ENCODE measurements at places on chromosomes 1 and 21.
A peak's percentile ranks its signal among the peaks of the same experiment; 100 is the strongest.

DNA sequence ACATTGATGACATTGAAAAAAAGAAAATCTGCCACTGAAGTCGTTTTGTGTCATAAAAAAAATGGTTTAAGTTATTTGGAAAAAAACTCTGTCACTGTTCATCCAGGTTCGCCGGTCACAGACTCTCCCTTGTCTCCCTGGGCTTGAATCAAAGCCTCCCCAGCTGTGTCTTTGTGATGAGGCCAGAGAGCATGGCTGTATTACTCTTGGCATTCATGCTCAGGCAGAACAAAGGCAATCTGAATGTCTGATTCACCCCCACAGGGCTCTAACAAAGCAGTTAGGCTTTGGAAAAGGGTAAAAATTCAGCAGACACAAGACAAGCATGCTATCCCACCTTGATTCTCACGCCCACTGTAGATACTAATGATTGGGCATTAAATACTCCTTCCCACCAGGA, 304.3 kb upstream of the PLD5 start:
- DNase-seq = no peak

DNA sequence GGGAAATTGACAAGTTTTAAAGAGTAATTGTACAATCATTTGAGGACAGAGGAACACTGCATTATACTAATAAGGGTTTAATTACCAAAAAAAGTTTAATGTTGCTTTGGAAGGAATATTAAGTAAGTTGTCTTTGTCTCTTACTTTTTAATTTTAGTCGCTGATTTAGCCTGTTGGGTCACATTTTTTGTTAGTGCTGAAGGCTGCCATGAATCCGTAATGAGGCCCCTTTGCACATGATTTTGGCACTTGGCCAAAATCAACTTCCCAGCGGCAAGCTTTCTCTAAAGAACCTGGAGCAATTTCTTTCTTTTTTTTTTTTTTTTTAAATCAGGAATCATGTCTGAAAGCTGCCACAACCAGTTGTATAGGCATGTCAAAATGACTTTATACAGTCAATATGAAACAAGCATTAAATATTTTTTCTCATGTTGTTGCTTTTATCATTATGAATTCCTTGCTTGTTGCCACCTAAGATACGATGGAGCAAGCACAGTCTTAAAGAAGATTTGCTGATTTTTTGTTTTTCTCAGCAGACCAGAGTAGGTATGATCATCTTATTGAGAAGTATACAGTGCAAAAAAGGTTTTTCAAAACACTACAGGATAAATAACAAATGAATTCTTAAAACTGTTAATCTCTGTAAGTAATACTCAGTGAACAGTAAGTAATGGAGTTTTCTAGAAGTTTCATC, 690.4 kb downstream of the USP25 start:
- DNase-seq = no peak

DNA sequence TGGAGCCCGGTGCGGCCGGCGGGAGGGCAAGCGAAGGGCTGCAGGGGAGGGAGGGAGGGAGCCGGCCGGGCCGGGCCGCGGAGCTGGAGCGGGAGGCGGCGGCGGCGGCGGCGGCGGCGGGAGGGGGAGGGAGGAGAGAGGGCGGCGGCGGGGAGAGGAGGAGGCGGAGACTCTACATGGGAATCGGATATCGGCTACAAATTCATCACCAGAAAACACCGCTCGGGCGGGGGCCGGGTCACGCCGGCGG, at the start of gene AKT3:
TSS of gene AKT3 (minus strand) at position 42 of the 250 bp plus-strand sequence. CDS start 7,073 bp downstream, outside the sequence.
- DNase-seq = peak; percentile 82

- no peak for DNase-seq
Measured at GRCh38 chr1:84712276-84712874, 22.1 kb upstream of the SSX2IP start.

GRCh38 chr1:4708840-4709507, 54.6 kb downstream of the AJAP1 start:
- no peak for DNase-seq

GRCh38 chr1:60425528-60425927, 352.0 kb upstream of the C1orf87 start:
- peak; percentile 1 for DNase-seq

DNA sequence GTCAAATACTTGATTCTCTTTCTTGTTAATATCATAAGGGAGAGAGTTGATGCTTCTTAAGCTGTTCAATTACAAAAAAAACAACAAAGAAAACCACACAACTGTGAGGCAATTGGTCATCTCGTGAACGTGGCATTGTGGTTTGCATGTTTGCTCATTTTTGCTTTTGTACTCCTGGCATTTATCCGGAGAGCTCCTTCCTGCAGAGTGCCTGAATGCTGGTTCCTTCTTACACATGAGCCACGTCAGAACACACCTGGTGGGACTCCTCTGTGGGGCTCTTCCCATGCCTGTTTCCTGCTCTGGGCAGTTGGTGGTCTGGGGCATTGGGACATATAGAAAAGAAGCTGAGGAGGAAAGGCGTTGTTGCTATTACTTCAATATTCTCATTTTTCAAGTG, 25.7 kb downstream of the KCNK1 start:
- no peak for DNase-seq

DNA sequence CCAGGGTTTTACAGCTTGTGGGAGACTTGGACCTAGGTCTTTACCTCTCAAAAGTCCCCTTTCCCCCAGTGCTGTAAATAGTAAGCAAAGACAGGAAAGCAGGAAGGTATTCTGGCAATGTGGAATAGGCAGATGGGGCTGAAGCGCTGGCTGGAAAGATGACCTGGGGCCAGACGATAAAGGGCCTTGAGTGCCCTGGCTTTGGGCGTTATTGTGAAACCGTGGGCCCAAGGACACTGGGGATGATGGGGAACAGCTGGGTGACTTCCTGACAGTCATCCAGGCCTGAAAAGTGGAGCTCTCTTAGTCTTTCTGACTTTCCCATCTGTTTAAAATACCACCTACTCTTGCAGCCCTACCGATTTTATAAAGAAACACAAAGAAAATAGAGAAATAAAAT, 16.3 kb downstream of the URB2 start:
- DNase-seq = no peak

GRCh38 chr1:30847358-30847972, 61.1 kb downstream of the SDC3 start:
- DNase-seq = no peak

DNA sequence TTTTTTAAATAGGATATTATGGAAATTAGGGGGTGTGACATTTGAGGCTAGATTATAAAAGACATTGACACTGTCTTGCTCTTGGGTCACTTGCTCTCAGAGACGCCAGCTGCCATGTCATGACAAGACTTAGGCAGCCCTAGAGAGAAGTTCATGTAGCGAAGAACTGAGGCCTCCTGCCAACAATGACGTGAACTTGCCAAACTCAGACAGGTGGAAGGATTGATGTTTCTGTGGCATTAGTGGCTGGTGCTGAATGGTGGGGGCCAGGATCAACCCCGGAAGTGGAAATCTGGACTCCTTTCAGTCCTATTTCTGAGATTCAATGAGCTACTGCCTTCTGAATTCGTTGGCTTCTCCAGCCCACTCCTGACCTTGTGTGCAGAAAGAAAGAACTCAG, 14.7 kb downstream of the NCF2 start:
- DNase-seq = no peak

DNA sequence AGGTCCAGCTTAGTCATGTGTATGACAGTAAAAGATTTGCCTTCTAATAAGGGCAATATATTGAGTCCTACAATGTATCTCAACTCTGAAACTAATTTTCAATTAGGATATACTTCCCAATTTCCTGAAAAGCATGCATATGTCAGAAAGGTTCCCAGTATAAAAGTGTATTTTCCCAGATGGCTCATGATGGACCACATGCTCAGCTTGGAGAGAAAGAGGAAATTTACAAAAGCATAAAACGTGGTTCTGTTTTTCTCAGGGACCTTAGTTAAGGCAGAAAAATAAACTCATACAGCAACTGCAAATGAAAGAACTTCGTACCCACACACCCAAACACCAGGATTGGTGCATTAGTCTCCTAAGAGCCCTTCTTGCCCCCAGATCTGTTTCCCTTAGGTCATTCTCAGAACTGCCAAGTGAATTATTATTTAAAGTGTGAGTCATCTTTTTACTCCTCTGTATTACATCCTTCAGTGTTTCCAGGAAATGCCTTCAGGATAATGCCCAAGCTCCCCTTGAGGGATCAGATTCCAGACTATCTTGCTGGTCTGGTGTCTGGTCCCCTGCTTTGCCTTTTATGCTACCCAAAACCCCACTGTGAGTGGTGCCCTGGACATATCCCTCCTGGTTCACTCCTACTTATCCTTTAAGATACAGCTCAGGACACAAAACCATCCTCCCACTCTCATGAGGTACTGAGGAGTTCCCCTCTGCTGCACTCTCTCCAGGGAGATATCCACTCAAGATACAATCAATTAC, 57.4 kb downstream of the SSX2IP start:
- no peak for DNase-seq

- no peak for DNase-seq
Measured at GRCh38 chr1:245880754-245881403, 626.2 kb downstream of the SMYD3 start.

GRCh38 chr21:45104560-45104959, 30.2 kb downstream of the ADARB1 start:
- DNase-seq = peak; percentile 37

- peak; percentile 85 for DNase-seq
Measured at GRCh38 chr1:202167708-202168415, 7.5 kb upstream of the PTPN7 start.

- DNase-seq = no peak
Measured at GRCh38 chr1:244964112-244964971, 100.0 kb upstream of the HNRNPU start.

- DNase-seq = no peak
Measured at GRCh38 chr1:7610936-7611335, 160.2 kb upstream of the VAMP3 start.

DNA sequence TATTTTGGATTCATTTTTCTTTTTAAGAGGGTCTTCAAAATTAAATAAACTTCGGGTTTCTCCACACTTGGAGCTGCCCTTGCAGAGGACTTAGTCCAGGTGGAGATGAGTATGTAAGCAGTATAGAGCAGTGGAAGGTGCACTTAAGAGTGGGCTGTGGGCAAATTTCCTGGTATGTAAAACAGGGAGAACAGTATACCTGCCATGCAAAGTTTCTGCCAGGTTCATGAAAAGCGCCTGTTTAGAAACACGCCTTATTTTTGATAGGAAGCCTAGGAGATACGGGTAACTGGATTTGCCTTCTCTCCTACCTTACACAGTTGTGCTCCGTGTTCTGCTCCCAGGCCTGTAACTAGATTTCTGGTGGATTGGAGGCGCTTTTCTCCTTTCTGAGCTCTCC, 1.2 kb downstream of the KDM4A start:
- no peak for DNase-seq

DNA sequence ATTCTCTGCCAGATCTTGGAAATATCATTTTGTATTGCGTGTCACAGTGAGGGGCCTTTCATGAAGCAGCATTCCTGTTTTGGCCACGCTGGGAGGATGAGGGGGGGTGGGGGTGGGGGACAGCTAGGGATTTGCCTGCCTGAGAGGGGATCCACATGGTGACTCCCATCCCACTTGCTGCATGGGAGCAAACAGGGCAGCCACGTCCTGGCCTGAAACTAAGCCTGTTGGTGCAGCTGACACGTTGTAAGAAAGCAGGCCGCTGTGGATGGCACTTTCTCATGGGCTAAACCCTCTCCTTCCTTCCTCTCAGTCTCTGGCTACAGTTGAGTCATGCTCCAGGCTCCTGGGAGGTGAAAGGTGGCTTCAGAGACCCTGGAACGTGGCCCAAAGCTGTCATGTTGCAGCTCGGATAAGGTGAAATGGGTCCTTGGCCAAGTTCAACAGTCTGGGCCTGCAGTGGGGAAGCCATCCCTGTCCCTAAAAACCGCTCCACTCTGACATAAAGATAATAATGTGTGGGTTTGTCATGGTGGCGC, 346.7 kb upstream of the VAMP3 start:
- no peak for DNase-seq

DNA sequence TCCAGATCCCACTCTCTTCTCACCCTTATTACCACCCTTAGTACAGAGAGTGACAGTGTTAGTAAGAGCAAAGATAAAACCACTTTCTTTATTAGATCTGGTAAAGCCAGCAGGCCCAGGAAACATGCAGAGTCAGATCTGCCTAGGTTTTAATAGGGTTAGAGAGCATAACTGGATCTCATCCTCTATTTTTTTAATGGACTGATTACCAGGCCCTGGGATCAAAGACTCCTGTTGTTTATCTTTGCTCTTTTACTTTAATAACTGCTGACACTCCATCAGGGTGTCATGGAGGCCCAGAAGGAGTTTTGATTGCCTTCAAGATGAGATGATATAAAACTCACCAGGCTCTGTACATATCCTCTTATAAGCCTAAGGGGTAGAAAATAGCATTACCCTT, 45.3 kb upstream of the RGS5 start:
- DNase-seq = no peak

- DNase-seq = no peak
Measured at GRCh38 chr1:45260244-45260643, 53.8 kb upstream of the ZSWIM5 start.

- no peak for DNase-seq
Measured at GRCh38 chr21:37370152-37371040, 3.8 kb downstream of the DYRK1A start.

DNA sequence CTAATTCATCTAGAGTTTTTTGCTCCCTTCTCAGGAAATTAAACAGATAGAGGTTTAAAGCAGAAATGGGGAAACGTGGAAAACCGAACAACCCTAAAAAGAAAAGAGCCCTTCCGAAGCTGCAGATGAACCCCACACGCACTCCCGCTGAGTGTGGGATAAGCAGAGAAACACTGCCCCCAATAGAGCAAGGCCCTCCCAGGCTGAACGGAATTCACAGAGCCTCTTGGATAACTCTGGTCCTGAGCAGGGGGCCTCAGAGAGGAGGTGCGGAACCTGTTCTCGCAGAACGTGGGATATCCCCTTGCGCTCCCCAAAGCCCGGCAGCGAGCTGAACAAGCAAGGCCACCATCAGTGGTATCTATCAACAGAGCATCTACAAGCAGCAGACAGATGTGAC, 44.9 kb downstream of the SSBP3 start:
- DNase-seq = no peak

DNA sequence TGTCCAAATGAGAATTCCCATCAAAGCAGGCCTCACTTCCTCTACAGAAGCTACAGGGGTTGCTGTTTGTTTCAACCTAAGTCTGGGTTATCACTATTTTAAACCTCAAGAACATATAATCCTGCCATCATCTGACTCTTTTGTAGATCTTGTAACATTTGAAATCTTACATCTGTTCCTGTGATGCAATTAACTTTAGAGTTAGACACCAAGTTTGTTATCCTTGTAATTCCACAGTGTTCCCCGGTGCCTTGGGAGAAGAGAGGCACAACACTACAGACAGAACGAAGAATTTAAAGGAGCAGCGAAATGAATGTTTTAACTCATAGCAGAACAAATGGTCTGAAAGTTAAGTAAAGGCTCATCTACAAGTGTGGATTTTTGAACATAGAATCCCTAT, 116.1 kb downstream of the UCHL5 start:
- DNase-seq = no peak

Data from NCI-H2171 (cell line).